ENCODE measurements at places on chromosomes 5 and 9.

DNA sequence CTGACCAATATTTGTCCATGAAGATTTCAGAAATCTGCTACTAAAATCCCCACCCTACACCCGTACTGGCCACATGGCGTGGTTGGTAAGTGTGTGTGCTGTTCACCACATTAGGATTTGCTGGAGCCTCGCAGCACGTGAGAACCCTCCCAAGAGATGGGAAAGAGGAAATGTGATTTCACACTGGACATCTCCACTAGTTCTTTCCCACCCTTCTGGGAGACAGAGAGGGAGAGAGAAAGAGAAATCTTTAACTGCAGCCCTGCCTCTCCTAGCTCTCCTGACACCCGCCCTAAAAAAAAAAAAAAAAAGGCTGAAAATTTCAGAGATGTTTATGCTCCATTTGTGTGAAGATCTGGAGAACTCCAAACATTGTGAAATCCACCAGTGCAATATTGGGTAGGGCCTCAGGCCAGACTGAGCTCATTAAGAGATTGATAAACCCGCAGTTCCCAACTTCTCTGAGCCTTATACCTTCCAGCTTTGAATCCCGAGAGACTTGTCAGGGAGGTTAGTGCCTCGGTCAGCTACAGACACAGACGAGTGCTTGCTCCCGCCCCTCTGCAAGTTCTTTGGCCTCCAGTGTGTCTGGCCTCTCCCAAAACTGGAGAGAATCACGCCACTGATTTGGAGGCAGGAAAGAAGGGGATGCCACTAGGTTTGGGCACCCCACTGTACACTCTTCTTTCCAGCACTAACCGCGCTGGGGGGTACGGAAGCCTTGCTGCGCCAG, 1.9 kb downstream of the SPRY4 start:
- DNase-seq, result no peak

DNA sequence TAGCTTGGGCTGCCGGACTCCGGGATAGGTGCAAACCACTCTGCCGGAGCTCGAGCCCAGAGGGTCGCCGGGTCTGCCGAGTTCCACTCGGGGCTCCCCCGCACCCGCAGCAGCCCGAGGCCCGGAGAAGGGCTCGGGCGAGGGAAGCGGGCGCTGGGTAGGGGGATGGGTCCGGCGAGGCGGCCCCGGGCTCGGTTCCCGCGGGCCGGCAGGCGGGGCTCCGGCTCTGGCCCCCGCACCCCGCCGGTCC, 507 bp downstream of the RICTOR start:
- DNase-seq, result peak; percentile 19

- no peak for DNase-seq
Observed at GRCh38 chr5:75395277-75395676, 58.3 kb downstream of the HMGCR start.

DNA sequence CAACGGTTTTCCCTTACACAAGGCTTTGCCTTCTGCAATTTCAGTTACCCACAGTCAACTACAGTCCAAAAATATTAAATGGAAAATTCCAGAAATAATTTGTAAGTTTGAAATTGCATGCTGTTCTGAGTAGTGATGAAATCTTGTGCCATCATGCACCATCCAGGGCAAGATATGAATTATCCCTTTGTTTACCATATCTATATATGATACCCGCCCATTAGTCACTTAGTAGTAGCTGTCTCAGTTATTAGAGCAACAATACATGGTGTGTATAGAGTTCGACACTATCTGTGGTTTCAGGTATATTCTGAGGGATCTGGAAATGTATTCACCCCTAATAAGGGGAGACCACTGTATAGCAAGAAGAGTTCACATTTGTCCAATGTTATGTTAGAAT, 29.4 kb downstream of the ERBIN start:
- no peak for DNase-seq

DNA sequence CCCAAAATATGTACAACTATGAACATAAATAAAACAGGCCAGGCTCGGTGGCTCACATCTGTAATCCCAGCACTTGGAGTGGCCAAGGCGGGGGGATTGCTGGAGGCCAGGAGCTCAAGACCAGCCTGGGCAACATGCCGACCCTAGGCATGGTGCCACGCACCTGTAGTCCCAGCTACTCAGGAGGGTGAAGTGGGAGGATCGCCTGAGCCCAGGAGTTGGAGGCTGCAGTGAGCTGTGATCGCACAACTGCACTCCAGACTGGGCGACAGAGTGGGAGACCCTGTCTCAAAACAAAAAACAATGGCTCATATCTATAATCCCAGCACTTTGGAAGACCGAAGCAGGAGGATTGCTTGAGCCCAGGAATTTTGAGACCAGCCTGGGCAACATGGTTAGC, 1.5 kb downstream of the HAUS6 start:
- DNase-seq, result no peak

DNA sequence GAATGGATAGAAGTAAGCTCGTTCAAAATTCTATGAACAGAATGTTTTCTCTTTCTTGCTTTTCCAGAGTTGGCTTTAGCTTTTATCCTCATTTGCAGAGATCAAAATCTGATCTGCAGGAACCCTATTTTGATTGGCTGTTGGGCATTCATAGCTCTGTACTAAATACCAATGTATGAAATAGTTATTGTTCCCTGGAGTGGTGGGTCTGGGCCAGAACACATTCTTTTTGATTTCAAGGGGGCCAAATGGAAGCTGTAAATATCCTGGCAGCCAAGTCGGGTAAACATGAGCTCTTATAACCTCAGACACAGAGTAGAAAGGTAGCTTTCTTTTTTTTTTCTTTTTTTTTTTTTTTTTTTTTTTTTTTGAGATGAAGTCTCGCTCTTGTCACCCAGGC, 241.5 kb downstream of the PDZD2 start:
- DNase-seq, result no peak

DNA sequence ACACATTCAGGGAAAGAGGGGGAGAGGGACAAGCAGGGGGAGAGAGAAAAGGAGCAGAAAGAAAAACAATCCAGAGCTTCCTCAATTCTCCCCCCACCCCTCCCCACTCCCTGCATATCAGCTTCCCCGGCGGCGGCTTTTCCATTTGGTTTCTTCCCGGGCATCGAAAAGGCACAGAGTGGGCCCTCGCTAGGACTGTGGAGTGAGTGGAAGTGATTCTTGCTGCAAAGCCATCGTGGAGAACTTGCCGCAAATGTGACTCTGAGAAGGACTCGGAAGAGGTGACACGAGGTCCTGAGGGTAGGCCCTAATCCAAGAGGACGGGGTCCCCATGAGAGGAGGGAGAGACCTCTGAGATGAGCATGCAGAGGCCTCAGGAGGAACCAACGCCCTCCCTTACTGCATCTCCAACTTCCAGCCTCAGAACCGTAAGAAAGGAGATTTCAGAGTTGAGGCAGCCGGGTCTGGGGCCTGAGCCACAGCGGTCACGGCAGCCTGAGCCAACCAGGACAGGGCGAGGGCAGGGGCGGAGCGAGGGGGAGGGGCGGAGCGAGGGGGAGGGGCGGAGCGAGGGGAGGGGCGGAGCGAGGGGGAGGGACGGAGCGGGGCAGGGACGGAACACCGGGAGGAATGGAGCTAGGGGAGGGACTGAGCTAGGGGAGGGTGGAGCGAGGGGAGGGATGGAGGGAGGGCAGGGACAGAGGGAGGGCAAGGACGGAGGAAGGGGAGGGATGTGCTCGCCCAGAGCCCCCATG, 21.2 kb upstream of the SARDH start:
- no peak for DNase-seq

GRCh38 chr5:9380109-9380508, 165.8 kb downstream of the SEMA5A start:
- DNase-seq, result no peak

GRCh38 chr5:72452515-72453245, 54.5 kb downstream of the ZNF366 start:
- no peak for DNase-seq

GRCh38 chr5:4879693-4880303, 260.3 kb upstream of the ADAMTS16 start:
- DNase-seq, result peak; percentile 41

GRCh38 chr5:64880821-64881220, 112.1 kb downstream of the CWC27 start:
- no peak for DNase-seq

DNA sequence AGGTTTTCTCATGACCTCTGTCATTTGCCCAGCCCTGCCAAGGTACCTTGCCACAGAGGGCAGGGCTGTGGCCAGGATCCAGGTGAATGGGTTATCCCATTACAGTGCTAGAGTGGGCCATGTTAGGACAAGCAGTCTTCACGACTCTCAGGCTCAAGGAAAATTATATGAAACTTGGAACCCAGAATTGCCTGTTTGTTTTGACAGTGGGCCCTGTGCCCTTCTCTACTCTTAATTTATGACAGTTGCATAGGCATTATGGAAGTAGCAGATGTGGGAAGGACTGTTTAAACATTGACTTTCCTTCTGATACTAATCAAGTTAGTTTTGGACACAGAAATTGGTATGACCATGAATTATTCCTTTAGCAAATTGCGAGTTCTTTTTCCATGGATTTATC, 41.7 kb downstream of the ITGA2 start:
- DNase-seq, result no peak

DNA sequence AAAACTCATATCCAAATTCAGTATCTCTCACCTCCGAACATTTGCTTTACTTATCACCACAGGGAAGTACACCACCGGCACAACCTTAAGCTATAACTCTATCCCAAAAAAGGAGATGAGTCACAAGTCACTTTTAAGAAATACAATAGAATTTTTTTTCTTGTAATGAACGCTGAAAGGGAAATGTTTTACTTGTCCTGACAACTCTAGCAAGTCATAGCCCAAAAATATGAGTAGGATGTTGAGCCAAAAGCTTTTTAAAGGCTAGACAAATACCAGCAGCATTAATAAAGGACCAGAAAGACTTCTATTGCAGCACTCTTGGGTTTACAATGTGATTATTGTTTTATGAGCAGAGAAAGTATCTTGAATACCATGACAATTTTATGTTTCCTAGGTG, 147.3 kb upstream of the FST start:
- no peak for DNase-seq

GRCh38 chr5:89847743-89848142, 561.8 kb downstream of the CETN3 start:
- no peak for DNase-seq

DNA sequence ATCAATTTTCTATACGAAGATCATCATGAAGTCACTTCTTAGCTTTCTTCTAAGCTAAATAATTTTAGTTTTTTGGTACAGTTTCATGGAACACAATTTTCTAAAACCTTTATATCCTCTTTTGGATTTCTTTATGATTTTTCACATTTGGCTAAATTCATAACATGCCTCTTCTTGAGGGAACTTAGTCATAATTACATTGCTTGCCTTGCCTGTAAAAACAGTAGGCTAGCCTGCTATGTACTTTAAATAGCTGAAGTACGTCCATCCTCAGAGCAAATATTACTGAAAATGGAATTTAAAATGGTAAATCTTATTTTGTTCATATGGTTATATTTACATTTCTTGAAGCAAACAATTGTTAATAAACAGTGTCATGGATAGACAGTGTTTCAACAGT, 225.0 kb downstream of the VPS13A start:
- no peak for DNase-seq

- DNase-seq, result no peak
Observed at GRCh38 chr5:71841107-71841506, 122.0 kb downstream of the CARTPT start.

DNA sequence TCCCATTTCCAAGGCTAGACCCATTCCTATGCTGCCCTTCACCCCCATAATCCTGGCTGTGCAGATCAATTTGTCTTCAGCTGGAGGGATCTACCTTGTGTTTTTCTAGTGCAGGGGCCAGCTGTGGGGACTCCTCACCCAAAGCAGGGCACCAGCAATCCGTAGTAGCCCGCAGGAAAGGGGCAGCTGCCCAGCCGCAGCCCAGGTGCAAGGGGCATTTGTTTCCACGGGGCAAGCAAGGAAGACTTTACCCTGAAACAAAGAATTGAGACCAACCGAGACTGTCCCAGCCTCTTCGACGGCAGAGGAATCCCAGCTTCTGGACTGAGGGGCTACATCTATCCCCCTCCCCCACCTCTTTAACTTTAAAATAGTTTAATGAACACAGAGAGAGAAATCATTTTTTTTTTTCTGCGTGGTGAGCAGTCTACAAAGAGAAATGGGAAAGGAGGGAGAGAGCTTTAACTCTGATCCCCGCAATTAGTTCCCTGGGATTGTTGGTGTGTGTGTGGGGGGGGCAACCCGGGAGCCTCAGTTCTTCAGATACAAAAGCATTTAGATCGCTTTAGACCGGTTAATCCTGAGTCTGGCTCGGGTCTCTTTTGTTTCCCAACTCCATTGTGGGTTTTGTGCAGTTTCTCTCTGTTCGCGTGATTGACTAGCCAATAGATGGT, 10.6 kb upstream of the LHX2 start:
- DNase-seq, result no peak

- no peak for DNase-seq
Observed at GRCh38 chr9:127683723-127684122, 23.1 kb upstream of the CFAP157 start.

- DNase-seq, result no peak
Observed at GRCh38 chr9:23342291-23342690, 483.7 kb downstream of the ELAVL2 start.

DNA sequence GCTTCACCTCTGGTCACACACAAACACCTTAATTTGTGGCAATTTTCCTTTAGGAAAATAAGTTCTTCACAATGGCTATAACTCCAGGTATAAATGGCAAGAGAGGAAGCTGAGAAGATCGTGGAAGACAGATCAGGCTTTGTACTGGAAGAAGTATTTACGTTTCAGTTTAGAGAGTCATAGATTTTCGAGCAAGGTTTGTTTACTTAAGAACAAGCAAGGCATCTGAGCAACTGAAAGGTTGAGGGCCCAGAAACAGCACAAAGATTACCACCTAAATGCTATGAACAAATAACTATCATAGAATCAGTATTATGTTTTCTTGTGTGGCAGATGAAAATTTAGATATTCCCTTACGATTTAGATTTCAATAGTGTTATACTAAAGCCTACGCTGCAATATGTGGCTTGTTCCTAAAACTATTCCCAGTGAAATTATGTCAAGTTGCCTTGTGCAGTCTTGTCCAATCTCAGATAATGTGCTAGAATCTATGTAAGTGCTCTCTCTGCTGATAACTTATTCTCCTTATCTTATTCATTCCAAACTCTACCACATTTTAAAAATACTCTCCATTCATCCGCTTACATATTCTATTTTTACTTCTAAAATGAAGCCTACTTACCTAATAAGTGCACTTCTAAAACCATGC, 6.7 kb downstream of the SLCO4C1 start:
- DNase-seq, result no peak

- no peak for DNase-seq
Observed at GRCh38 chr9:34219421-34219820, 40.6 kb downstream of the UBAP1 start.

DNA sequence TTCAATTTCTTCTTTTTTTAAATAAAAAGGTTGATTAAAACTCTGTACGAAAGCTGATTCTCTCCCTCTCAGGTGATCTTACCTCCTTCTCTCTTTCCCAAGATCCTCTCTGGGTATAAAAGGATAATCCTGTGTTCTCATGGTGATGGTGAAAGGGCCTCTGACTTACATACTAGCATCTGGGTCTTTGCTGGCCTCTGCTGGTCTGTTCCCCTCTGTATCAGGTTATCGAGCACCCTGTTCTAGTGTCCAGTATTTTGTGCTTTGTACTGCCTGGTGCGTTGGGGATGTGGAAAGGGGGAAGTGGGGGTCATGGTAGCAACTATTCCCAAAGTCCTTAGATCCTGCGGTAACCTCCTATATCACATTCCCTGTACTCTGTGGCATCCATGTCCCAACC, 328.9 kb downstream of the NR2F1-AS1 start:
- no peak for DNase-seq
